ENCODE measurements at places on chromosomes 16 and 17.

- DNase-seq, result peak; percentile 30
Measured at GRCh38 chr16:77993111-77993985, 29.0 kb upstream of the CLEC3A start.

DNA sequence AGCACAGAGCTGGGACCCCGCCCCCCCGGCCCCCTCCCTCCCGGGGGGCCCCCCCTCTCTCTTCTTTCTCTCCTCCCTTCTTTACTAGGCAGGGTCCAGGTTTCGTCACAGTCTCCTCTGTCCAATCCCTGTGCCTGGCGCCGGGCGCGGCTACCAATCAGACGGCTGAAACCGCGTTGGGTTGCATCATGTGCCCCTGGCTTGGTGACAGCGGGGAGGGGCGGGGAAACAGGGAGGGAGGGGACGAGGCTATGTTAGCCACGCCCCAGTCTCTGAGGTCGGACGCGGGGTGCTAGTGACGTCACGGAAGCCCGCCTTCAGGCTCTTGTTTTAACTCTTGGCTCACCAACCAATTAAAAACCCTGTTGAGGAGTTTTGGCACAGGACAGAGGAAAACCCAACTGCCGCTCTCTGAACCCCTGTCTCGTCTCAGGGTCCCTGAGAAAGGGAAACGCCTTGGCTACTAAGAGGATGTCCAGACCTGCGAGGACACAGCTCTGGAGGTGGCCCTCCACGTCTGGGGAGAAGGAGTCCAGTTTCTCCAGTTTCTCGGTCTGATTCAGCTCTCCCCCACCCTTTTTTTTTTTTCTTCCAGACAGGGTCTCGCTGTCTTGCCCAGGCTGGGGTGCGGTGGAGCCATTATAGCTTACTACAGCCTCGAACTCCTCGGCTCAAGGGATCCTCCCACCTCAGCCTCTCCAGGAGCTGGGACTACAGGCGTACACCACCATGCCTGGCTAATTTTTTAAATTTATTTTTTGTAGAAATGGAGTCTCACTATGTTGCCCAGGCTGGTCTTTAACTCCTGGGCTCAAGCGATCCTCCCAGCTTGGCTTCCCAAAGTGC lies 441 bp upstream of the PLEKHH3 start:
- DNase-seq, result peak; percentile 96

DNA sequence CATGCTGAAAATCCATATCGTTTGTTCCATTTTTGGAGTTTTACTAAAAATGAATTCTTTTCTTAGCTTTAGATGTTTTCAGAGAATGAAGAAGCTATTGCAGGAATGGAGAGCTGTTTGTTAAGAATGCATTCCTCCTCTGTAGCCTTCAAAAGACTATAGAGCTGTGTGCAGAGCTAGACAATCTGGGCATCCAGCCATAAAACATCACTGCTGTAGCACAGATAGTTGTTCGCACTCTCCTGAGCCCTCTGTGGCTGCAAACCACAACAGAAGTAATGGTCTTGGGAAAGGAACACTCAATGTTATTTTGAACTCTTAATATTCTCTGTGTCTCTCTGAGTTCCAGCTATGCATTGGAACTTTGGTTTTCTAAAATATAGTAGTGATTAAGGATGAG lies 4.9 kb downstream of the TNRC6C start:
- no peak for DNase-seq

DNA sequence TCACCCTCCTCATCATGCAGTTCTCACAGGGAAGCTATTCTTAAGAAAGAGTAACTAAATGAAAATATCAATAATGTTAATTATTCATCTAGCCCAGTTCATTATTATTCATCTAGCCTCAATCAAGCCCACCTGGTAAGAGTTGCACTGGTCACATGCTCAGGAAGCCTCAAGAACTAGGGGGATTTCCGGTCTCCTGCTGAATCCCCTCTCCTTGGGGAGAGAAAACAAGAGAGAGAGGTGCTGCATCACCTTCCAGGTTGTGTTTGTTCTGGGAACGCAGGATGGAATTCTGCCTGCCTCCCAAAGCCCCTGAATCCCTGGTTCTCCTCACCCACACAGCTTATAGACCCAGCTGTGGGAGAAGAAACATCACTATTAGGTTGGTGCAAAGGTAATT lies 164.0 kb downstream of the PMP22 start:
- DNase-seq, result no peak

DNA sequence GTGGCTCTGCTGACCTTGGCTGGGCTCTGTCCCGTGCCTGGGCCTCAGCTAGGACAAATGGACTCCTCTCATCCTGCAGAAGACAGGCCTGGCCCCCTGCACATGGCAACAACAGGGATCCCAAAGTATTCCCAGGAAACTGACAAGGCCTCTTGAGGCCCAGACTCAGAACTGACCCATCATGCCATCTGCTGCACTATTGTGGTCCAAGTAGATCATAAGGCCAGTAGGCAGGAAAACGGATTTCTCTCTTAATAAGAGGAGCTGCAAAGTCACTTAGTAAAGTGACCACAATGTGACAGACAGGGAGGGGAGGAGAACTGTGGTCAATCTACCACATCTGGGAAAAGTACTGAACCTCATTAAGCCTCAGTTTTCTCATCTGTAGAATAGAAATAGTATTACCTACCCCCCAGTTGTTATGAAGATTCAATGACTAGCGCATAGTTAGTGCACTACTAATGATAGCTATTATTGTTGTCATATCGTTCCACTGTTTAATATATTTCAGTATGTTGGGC lies 62.1 kb upstream of the TNRC6A start:
- DNase-seq, result no peak

- DNase-seq, result no peak
Measured at GRCh38 chr16:89537549-89537925, 22.9 kb upstream of the RPL13 start.

All from NCI-H524 treated with DMSO at 0.1 percent for 48 hours (cell line).